ENCODE measurements at places on chromosomes 2 and 18.

DNA sequence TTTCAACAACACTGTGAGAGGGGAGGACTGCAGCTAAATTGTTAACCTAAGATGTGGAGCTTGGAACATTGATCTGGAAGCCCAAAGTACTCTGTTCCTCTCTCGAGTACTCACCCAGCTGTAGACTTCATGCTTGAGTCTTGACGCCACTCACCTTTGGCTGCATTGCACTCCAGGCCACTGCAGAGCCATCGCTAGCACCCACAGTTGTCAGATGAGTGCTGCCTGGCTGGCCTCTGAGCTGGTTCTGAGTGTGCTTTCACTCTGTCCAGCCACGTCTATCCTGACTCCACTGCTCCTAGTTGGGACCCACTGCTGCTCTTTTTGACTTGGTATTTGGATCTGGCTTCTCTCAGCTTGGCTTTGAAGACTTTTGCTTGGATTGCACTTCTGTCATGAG lies 552.1 kb downstream of the DCDC2C start:
- DNase-seq = no peak

GRCh38 chr18:76364282-76365259 lies 130.5 kb downstream of the ZNF516 start:
- DNase-seq = no peak

DNA sequence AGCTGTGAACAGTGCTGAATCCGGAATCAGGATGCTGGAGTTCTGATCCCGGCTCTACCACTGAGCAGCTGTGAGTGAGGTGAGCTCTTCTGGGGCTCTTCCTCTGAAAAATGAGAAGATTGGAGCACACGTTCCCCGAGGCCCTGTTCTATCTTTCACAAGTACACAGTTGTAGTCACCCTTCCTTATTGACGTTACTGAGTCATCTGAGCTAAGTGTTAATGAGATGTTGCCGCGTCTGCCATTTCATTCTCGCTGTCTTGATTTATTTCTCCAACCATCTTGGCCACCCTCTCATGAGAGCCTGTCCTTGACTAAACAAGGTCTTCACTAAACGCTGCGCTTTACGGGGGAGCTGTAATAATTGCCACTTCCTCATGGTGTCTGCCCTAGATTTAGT lies 31.9 kb upstream of the EFR3B start:
- no peak for DNase-seq

DNA sequence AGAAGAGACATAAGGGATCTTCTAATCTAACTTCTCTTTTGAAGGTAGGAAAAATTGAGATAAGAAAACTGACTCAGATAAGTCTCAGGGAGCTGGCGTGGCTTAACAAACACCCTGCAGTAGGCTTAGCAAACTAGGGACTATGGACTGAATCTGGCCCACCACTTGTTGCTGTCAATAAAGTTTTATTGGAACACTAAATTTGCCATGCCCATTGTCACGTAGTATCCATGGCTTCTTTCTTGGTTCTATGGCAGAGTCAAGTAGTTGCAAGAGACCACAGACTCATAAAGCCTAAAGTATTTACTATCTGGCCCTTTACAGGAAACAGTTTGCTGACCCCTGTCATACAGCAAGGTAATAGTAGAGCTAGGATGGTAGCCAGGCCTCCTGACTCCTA lies 24.2 kb downstream of the KCNK3 start:
- DNase-seq = no peak

GRCh38 chr2:130289780-130290179 lies 52.9 kb upstream of the IMP4 start:
- DNase-seq = no peak

DNA sequence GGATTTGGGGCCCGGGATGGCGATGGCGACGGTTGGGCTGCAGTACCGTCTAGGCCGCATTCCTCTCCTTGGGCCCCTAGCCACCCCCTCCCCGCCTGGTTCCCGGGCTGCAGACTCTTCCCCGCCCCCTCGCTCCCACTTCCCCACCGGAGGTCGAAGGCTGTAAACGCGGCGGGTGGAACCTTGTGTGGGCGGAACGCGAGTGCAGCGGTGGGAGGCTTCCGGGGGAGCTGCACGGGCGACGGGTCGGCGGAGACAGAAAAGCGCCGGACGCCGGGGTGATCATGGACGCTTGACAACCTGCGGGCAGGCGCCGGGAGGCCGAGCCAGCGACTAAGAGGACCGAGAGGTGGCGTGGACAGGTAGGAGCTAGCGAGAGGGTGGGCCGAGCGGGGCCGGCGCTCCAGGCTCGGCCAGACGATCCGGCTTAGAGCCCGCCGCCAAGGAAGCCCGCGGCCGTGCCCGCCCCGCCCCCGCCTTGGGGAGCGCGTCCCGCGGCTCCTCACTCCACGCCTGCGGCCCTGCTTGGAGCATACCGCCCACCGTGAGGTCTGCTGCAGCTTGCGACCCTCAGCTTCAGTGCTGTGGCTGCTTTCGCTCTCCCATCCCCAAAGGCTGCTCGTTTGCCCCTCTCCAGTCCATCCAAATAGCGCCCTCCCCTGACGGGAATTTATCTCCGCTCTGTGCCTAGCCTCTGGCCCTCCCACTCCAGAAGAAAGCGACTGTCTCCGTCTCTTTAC lies at the start of gene COPS7B:
COPS7B (plus strand) TSS at position 269 of the 740 bp plus-strand sequence. CDS start 2,126 bp downstream, outside the sequence.
- DNase-seq = peak; percentile 75

DNA sequence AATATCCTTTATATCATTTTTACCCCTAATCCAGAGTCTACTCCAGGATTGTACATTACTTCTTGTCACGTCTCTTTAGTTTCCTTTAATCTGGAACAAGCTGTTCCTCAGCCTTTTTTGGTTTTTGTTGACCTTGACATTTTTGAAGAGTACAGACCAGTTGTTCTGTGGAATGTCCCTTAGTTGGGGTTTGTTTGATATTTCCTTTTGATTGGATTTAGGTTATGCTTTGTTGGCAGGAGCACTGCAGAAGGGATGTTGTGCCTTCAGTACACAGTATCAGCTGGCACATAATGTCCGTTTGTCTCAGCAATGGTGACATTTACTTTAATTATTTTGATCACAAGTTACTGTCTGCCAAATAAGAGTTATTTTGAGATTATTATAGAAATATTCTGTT lies 160.6 kb downstream of the MEIS1 start:
- DNase-seq = no peak

- peak; percentile 63 for DNase-seq
Observed at GRCh38 chr2:197145471-197146056, 165.0 kb downstream of the ANKRD44 start.

DNA sequence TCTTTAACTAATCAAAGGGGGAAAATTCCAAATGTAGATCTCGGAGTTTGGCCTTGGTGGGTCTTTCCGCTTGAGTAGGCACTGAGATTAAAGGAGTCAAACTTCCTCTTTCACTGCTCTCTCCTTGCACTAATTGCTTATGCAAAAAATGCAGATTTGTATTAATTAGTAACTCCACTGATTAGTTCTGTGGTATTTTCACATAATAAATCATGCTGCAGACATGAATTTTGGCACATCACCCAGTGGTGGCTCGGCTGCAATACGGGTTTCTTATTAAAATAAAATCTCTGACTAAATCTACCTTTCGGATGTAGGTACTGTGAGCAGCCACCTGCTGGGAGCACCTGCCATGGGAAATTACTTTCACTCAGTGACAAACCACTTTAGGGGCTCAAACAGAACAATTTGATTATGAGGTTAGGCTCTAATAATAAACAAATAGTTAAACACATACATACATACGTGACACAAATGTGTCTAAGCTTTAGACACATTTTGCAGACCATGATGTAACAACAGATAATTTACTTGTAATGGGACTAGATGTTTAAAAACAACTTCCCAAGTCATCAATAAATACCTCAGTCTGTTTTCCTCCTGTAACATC lies 6.4 kb upstream of the NEUROD1 start:
- DNase-seq = no peak

DNA sequence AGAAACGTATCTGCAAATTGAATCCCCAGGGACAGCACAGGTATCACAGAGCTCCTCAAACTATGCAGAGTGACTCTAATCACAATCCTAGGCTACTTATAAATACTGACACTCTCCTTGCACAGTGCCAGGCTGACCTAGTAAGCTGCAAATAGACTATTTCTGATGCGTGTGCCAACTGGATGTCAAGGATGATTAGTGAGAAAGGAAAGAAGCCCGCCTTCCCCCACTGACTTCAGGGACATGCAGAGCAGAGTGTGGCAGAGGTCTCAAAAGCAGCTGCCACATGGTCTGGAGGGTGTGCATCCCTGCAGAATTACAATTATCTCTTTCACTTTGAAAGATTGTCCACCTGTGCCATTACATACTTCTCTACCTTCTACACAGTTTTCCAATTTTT lies 235.6 kb downstream of the CPS1 start:
- DNase-seq = no peak

GRCh38 chr18:13006531-13007247 lies 15.5 kb downstream of the CEP192 start:
- no peak for DNase-seq

GRCh38 chr2:11698009-11698922 lies 28.3 kb upstream of the NTSR2 start:
- no peak for DNase-seq

GRCh38 chr2:195037045-195037444 lies 620.0 kb upstream of the SLC39A10 start:
- no peak for DNase-seq

DNA sequence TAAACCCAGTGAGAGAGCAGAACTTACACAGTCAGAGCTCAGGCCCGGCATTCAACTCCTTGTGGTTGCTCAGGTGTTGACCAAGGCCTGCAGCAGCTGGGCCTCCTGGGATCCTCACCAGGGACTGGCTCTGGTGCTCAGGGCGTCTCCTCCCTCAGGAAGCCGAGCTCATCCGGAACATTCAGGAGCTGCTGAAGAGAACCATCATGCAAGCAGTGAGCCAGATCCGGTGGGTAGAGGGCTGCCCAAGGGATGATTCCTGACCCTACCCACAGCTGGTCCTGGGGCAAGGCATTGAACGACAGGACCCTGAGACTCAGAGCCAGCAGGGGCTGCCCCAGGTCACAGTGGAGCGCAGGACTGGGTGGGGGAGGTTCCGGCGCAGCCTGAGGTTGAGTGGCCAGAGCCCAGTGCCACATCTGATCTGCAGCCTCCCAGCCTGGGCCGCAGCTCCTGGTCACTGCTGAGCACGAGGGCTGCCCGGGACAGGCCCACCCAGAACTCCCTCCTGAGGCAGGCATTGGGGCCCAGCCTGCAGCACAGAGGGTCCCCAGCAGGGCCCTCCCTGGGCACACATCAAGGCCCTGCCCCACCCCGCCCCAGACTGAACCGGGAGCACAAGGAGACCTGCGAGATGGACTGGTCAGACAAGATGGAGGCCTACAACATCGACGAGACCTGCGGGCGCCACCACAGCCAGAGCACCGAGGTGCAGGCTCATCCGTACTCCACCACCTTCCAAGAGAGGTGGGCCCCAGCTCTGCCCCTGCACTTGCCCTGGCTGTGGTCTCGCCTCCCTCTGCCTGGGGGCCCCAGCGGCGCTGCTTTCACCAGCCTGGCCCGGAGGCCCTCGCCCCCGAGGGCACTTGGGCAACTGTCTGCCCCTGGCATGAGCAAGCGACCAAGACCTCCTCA lies 2.4 kb downstream of the TEKT4 start:
- DNase-seq = no peak

GRCh38 chr2:14654835-14655282 lies 22.3 kb downstream of the LRATD1 start:
- DNase-seq = no peak

DNA sequence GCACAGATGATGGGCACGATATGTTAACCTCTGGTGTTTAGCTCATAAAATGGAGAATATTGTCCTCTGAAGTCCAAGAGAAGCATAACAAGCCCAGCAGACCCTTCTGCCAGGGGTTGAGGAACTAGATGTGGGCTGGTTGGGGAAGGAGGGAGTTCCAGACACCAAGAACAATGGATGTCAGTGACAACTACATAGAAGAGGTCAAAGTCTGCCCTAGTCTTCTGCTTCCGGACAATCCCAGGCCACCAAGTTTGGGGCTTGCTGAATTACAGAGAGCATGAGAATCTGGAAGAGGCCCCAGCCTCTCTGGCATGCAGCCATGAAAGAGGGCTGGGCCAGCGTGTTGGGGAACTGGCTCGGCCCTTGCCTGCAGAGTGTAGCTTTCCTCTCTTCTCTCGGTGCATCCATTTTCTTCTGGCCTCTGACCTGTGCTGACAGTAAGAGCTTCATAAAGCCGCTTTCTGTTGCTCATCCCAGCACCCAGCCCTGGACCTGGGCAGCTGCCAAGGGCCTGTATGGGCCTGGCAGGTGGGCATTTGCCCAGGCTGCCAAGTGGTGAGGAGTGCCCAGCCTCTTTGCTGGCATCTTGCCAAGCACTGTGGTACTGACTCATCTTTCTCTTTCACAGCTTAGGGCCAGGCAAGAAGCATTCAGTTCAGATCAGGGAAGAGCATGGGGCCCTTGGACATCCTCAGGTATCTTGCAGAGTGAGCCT lies 14.6 kb upstream of the LAPTM4A start:
- DNase-seq = no peak

GRCh38 chr18:76838182-76838581 lies 15.8 kb downstream of the ZNF236 start:
- no peak for DNase-seq

DNA sequence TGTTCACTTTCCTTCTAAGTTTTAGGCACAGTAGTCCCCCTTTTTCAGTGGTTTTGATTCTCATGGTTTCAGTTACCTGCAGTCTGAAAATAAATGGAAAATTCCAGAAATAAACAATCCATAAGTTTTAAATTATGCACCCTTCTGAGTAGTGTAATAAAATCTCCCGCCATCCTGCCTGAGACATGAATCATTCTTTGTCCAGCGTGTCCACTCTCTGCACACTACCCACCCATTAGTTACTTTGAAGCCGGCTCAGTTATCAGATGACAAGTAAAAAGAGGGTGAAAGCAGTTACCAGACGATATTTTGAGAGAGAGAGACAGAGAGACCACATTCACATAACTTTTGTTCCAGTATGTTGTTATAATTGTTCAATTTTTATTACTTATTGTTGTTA lies 400.5 kb downstream of the TMX3 start:
- no peak for DNase-seq

DNA sequence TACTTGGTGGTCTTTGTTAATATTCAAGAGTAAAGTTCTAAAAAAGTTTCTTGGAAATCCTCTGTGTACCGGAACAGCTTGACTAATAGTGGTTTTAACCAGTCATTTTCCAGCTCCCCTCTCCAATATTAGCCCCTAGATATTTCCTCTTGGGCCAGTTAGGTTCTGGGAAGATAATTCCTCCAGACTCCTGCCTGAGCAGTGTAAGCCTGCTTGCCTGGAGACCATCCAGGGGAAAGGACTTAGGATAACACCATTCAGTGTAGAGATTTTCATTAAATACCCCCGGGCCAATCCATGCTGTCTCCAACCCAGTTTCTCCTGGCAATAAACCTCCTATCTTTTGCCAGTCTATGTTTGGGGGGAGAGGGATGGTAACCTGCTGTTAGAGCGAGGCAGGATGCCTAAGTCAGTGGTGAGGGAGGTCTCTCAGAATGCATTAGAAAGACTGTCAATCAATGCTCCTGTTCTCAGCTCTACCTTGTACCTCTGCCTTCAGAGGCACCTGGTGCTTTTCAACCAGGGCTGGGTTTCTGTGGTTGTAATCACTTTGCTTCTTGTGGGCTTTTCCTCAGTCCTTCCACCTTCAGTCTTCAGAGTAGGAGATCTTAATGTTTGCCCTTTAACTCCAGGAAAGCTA lies 186.4 kb downstream of the RNF152 start:
- DNase-seq = no peak

- DNase-seq = no peak
Observed at GRCh38 chr2:185738679-185739472, at the start of gene FSIP2. TSS of gene FSIP2 (plus strand) at chr2:185738804. CDS start at chr2:185738895, 91 bp downstream.
